ENCODE measurements at places on chromosomes 7 and 10.
A peak's percentile ranks its signal among the peaks of the same experiment; 100 is the strongest.

GRCh38 chr7:2242541-2243429 is 759 bp downstream of the NUDT1 start:
- DNase-seq, result no peak

GRCh38 chr7:130945411-130945811 is 211.4 kb upstream of the KLF14 start:
- DNase-seq, result no peak

DNA sequence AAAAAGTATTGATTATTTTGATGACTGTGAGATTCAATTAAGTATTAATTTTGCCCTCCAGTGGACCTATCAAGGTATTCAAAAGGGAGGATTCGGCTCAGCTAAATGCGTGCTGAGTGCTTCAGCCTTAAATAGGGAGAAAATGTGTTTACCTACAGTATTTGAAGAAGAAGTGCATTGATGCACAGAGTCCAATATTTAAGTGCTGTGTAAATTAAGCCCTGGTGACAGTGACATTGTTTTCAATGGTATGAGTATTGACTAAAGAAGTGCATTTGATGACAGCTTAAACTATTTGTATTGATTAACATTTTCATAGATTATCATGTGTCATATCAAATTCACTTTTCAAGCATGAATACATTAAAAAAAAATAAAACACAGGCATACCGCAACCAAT is 106.6 kb downstream of the POU6F2 start:
- no peak for DNase-seq

DNA sequence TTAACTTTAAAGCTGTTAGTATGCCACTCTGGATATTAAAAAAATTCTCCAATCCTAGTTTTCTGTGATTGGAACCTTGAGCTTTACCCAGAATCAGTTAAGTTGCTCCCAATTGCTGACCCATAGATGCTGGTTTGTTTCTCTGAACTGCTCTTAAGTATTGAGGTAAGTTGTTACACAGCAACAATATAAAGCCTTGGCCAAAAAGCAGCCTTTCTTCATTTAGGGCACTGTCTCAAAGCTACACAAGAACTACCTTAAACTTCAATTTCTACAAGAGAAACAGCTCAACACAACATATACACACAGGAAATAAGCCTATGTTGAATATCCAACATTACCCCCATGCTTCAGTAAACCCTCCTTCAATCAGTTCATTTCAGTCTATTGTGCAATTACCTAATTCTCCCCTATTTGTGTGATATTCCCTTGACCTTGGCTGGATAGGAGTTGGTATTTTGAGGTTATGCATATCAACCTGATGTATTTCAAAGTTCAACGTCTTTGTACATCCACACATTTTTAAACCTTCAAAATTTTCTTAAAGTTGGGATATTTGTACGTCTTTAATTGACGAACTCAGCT is 11.5 kb downstream of the HNRNPA2B1 start:
- no peak for DNase-seq

DNA sequence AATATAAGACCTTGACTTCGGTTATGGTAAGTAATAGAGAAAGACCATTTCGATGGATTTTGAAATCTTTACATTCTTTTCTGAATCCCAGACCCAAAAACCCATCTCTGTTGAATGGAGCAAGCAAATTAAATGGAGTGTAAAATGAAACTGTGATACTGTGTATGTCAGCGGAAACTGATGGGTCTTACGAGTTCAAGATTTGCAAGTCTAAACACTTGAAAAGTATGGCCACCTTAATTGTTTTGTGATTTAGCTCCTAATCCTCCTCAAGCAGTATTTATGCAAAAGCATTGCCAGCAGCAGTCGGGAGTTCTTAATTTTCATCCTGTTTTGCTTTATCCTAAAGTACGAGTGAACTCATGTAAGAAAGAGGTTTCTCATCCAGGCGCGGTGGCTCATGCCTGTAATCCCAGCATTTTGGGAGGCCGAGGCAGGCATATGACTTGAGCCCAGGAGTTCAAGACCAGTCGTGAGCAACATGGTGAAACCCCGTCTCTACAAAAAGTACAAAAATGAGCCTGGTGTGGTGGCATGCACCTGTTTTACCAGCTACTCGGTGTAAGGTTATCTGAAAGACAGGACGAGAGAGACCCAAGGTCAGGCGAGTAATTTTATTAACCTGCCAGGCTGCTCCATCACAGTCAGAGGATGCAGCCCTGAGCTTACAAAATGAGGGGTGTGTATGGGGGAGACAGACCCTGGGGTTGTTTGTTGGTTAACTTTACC is 5.8 kb upstream of the DHTKD1 start:
- DNase-seq, result no peak

- DNase-seq, result no peak
Observed at GRCh38 chr7:129439963-129440625, 5.9 kb downstream of the STRIP2 start.

DNA sequence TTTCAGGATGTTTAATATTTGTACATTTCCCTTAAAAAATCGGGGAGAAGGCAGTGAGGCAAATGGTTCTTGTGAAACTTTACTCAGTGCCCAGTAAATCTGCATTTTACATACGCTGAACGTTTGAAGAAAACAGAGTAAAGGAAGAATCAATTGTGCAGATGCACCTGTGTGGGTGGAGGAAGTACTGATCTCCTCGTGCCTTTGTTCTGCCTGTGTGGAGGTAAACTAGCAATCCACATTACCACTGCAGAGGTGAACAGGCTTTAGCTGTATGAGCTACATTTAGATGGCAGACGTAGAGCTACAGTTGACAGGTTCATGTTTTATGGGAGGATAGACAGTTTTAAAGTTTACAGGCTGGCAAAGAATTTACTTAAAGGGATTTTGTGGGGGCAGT is 62.7 kb upstream of the VIPR2 start:
- DNase-seq, result no peak

- DNase-seq, result no peak
Observed at GRCh38 chr7:121372376-121373010, 23.6 kb downstream of the FAM3C start.

- no peak for DNase-seq
Observed at GRCh38 chr10:32266979-32267378, 80.0 kb downstream of the EPC1 start.

DNA sequence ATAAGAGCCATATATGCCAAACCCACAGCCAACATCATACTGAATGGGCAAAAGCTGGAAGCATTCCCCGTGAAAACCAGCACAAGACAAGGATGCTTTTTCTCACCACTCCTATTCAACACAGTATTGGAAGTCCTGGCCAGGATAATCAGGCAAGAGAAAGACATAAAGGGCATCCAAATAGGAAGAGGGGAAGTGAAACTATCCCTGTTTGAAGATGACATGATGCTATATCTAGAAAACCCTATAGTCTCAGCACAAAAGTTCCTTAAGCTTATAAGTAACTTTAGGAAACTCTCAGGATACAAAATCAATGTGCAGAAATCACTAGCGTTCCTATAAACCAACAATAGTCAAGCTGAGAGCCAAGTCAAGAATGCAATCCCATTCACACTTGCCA is 23.8 kb upstream of the STARD3NL start:
- DNase-seq, result no peak

- no peak for DNase-seq
Observed at GRCh38 chr7:12258074-12258473, 47.0 kb downstream of the TMEM106B start.

GRCh38 chr7:128135159-128135514 is 103.9 kb upstream of the LRRC4 start:
- no peak for DNase-seq

DNA sequence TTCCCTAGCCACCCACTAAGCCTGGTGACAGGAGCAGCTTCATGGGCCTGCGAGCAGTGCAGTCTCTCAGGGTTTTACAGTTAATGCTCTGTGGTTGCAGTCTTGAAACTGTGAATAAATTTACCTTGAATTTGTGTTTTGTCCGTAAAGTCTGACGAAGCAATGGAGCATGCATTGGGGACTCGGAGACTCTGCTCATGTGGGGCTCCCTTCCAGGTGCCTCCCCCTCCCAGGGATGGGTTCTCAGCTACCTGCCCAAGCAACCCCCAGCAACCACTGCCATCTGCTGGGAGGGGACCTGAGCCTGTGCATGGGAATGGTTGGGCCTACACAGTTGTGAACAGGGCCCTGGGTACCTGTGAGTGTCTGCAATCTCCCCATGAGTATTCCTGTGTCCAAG is 36.3 kb upstream of the IKZF1 start:
- peak; percentile 38 for DNase-seq

DNA sequence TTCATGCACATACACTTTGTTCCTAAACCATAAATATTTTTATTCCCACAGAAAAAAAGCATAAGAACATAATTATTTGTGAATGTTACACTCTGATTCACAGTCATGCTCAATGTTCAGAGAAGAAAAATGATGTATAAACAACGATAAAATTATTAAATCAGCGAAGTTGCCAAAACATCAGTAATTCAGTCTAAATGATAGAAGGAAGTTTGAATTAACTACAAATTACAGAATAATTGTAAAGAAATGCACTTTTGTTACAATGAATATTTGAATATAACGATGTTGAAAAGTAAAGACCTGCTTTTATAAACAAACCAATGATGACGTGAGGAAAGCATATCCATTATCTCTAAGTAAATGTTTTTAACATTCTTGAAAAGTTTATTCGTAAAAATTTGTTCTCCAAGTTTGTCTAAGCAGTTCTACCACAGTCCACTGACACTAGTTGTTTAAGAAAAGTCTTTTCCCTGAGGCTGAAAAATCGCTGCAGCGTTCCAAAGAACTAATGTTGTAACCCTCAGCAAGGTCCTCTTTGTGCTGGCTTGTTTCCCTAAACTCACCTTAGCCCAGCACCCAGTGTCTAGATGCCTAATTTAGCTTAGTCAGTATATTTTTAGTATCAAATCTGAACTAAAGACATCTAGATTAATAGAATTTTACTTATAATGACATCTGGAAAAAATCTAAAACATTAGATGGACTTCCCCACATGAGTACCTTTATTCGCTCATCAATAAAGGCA is 30.4 kb downstream of the TSPAN12 start:
- DNase-seq, result no peak

GRCh38 chr10:59372543-59372942 is 10.2 kb upstream of the FAM13C start:
- no peak for DNase-seq

GRCh38 chr10:36788152-36788551 is 337.2 kb upstream of the ANKRD30A start:
- DNase-seq, result no peak

DNA sequence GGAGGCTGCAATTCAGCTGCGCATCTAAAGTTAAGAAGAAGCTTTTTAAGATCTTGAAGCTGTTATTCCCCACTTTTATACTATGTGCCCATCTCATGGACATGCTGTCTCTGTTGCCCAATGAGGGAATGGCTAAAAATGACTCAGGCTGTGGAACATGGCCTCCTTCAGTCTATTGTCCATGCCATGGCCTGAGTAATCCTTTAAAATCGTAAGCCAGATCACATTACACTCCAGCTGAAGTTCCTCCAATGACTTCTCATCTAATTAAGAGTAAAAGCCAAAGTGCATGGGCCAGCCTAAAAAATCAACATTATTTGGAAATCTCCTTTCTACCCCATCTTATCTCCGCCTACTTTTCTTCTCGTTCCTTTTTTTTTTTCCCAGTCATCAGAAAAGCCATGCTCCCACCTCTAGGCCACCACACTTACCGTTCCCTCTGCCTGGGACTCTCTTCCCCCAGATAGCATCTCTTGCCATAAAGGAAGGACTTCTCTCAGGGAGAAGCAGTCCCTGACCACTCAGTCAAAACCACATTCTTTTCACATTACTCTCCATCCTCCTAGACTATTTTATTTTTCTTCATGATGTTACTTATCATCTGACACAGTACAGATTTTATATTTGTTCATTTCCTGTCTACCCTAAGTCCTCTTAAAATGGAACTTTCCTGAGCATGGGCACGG is 337.4 kb downstream of the PRPF18 start:
- no peak for DNase-seq

DNA sequence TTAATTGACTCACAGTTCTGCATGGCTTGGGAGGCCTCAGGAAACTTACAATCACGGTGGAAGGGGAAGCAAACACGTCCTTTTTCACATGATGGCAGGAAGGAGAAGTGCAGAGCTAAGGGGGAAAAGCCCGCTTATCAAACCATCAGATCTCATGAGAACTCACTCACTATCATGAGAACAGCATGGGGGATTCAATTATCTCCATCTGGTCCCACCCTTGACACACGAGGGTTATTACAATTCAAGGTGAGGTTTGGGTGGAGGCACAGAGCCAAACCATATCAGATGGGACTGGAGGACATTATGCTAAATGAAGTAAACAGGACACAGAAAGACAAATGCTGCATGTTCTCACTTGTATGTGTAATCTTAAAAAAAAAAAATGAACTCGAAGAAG is 141.4 kb upstream of the HABP2 start:
- no peak for DNase-seq

DNA sequence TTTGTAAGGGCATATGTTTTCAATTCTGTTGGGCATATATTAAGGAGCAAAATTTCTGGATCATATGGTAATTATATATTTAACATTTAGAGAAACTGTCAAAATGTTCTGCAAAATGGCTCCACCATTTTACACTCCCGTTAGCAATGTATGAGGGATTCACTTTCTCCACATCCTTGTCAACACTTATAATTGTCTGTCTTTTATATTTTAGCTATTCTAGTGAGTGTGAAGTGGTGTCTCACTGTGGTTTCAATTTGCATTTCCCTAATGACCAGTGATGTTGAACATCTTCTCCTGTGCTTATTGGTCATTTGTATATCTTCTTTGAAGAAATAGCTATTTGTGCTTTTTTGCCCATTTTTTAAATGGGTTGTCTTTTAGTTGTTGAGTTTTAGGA is 8.1 kb upstream of the KLHDC10 start:
- DNase-seq, result no peak

DNA sequence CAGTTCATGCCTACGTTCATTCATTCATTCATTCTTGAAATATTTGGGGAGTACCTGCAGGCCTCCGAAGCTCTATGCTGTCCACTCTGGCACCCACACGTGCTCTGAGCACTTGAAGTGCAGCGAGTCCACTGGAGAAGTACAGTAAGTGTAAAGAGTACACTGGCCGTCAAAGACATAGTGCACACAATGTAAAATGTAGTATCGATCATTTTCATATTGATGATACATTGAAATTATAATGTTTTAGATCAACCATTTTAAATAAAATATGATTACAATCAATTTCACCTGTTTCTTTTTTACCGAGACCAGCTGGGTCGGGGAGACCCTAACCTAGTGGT is 37.0 kb upstream of the PURB start:
- DNase-seq, result no peak

DNA sequence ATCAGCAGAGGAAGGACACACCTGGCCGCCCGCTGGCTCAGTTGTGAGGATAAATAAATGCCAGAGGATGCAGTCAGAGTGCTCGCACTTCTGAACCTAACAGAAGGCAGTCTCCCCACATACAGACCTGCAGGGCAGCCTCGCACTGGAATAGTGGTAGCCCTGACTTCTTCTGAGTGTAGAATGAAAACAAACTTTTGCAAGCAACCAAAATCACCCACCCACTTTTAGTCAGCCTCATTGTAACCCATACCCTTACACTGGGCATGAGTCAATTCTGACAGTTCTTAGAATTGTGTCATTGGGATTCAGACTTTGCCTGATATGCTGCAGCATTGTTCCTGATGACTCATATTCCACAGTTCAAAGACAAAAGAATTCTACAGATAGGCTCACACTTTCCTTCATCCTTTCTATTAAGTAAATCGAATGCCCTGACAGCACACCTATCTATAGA is 167.0 kb upstream of the CDK1 start:
- DNase-seq, result no peak

GRCh38 chr7:134757938-134758337 is 21.5 kb upstream of the CALD1 start:
- no peak for DNase-seq

- no peak for DNase-seq
Observed at GRCh38 chr7:18831419-18831818, 286.0 kb downstream of the TWIST1 start.

All from CD4-positive, alpha-beta memory T cell (primary cell).